ENCODE measurements at places on chromosomes 2 and 18.

DNA sequence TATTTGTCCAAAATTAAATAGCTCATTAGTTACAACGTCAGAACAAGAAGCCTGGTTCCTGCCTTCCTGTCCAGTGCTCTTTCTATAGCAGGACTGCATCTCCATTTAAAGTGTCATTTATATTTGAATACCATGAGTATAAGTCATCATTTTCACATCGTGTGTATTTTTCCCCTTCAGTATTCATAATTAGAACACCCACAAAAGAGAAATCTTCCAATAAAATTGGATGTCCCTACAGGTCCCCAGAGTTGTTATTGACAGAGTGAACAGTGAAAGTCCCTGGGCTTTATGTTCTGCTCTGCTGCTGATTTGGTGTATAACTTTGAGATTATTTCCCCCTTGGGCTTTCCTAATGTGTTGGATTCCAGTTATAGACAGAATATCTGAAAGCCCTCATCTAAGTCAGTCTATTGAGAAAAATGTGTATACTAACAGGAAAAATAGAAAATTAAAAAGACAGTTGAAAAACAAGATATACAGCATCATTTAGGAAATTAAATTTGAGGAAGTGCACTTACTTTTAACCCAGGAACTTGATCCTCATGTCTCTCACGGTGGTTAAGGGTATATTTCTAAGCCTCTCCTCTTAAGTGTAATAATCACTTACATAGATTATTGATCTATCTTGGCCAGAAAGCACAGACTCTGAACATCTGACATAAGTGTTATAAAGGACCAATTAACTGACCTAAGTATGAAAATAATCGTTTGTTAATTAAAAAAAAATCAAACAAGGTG, 15.2 kb upstream of the REV1 start:
- no peak for DNase-seq

GRCh38 chr2:206381881-206382280, 61.5 kb upstream of the ADAM23 start:
- DNase-seq: no peak

DNA sequence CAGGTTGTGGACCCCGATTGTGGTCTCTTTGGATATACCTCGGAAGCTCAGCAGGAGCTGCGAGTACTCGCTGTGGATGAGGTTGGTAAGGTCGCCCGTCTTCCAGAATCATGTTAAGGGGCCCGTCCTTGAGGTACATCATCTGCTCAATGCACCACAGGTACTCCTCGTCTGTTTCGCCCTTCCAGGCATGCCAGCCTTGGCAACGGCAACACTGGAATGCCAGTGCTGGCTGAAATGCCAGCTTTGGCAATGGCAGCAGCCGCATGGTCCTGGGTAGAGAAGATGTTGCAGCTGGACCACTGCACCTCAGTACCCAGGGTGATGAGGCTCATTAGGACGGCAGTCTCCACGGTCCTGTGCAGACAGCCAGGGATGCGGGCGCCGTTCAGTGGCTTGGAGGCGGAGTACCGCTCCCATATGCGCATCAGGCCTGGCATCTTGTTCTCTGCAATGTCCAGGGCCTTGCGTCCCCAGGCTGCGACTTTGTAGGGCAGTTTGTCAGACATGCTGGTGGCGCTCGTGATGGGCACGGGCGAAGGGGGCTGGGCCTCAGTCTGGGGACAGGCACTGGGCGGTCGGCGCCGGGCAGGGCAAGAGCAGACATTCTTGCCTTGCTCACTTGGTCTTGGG, 122.2 kb upstream of the NXPH2 start:
- no peak for DNase-seq

DNA sequence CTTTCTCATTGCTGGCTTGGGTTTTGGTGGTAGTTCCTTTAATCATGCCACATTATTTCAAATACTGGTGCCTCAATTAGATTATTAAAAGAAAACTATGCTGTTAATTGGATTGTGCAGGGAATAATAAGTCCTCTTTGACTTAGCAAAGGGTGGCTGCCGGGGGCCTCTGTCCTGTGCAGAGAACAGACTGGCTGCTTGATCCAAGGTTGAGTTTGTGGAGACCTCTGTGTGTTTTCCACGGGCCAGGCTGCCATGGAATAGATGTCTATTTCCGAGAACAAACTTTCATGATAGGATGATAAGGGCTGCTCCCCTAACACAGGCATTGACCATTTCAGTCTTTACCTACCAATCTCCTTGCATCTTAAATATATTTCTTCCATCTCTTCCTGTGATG, 30.4 kb upstream of the OTOS start:
- no peak for DNase-seq

GRCh38 chr2:121309801-121310200, 24.8 kb upstream of the TFCP2L1 start:
- DNase-seq: no peak

DNA sequence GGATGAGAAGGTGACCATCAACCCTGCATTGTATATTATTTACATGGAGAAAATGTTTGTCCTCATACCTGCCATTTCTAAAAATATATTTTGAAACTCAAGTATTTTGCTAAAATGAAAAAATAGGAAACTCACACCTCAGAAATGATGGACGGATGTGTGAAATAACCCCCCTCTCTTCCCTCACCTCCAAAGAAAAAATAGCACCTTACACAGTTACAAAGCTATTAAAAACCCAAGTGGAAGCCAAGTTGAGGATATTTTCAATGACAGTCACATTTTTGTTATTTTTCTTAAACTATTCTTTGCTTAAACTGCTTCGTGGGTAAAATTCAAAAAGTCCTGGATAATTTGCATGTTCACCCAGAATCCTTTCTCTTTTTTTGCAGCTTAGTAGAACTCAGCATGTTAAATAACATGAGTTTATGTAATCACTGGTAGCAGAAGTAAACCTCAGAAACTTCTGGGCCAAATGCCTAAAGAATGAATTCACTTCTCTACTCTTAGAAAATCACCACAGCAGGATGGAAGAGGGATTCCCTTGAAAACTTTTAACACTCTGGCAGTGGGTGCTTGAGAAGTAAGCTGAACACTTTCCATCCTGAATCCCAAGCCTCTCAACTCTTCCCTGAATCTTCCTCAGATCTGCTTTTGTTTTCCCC, 768 bp downstream of the DSC1 start:
- DNase-seq: no peak

- DNase-seq: peak; percentile 95
These were observed 179.3 kb downstream of the GLI2 start for GRCh38 chr2:120914839-120915521.

DNA sequence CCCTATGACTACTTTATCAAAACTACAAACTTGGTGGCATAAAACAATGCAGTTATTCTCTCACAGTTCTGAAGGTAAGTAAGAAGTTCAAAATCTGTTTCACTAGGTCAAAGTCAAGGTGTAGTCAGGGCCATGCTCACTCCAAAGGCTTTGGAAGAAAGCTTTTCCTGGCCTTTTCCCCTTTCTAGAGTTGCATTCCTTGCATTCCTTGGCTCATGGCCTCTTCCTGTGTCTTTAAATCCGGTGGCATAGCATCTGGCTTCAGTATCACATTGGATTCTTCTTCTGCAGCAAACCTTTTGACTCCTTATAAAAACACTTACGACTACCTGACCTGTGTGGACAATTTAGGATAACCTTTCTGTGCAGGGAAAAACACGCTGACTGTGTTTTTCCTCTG, 543.5 kb upstream of the HNMT start:
- DNase-seq: no peak

DNA sequence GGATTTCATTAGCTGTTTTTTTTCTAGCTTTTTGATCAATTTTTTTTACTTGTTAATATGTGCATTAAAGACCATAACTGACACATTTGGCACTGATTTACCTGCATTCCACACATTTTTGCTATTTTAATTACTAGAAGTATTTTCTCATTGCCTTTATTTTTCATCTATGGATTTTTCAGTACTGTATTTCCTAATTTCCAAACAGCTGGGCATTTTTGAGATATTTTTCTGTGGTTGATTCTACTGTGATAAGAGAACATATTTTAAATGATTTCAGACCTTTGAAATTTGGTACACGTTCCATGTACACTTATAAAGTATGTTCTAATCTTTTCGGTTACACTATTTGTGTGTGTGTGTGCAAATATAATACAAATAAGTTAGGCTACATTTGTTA, 135.3 kb downstream of the PARD3B start:
- no peak for DNase-seq

- DNase-seq: no peak
These were observed 5.8 kb upstream of the CABLES1 start for GRCh38 chr18:23129355-23130002.

DNA sequence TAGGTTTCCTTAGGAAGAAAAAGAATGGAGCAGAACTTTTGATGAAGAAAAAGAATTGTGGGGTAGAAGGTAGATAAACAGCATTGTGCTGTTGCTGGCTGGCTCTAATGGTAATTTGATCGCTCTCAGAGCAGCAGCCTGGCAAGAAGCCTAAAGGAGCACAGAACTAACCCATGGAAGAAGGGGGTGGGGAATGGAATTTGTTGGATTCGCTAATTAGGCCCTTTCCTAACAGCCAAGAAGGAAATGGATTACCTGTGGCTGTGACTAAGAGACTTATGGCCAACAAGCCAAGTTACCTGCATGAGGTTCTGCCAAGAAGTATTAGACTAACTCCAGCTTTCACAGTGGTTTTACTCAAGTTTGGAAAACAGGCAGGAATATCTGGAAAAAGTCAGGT, 210.6 kb downstream of the IKZF2 start:
- DNase-seq: no peak

GRCh38 chr18:68427951-68428401, 286.9 kb downstream of the TMX3 start:
- no peak for DNase-seq

- DNase-seq: no peak
These were observed 155.2 kb downstream of the PXDN start for GRCh38 chr2:1588978-1589621.

DNA sequence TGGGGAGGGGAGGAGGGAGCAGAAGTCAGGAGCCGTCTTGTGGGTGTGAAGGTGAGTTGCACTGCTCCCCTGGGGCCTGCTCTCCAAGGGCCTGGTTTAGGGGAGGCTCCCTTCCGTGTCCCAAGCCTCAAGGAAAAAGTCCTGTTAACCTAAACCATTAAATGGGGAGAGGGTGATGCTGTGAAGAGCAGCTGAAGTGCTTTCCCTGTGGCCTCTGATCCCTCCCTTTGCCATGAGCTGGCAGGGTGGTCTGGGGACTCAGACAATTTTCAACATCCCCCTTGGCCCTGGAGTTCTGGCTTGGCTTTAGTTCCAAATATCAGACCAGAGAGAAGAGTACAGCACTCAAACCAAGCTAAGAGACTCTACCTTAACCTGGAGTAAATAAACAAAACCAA, 692 bp upstream of the POMC start:
- no peak for DNase-seq

DNA sequence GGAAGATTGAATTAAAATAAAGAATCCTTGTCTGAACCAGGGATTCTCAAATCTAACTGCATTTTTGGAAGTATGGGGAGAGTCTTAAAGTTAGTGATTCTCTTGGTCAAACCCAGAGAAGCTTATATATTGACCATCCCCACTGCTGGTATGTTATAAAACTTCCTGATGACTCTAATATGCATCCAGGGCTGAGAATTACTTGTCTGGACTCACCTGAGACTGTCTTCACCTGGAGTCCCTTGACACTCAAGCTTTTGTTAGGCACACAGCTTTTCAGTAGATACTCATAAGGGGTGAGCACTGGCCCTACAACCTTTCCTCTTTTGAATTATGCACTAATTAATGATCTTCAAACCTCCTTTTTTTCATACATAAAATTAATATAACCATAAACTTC, 149.6 kb upstream of the GULP1 start:
- DNase-seq: no peak

DNA sequence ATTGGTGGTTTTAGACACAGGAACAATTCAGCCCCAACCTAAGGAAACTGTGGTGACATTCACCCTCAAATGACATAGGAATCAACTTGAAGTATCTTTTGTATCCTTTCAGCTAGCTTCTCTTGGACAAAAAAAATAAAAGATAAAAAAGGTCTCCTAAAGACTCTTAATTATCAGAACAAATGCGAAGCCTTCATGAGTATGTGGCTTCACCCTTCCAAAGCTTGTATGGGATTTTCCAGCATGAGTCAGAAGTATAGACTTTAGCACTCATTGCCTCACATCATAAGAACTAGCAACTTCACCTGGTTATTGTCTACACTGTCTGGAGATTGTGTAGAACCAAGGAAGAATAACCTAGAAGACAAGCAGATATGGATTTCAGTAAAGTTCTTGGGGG, 135.4 kb downstream of the LAMA3 start:
- no peak for DNase-seq

- no peak for DNase-seq
These were observed 13.3 kb upstream of the CNGA3 start for GRCh38 chr2:98332989-98333388.

DNA sequence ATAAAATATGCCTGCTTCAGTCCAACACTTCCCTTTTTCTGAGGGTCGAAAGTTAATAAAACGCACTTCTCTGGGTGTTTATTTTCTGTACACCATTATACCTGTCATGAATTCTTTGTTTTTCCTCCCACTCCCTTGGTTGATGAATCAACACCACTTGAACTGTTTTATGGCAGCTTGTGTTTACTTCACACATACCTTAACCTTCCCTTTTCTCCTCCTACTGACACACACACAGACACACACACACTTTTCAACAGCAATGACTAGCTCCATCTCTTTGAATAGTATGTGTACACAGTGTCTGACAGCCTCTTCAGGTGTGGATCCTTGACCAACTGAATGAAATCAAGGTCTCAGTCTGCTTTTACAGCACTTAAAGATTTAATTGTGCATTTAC, 91.3 kb downstream of the SATB2 start:
- DNase-seq: no peak

DNA sequence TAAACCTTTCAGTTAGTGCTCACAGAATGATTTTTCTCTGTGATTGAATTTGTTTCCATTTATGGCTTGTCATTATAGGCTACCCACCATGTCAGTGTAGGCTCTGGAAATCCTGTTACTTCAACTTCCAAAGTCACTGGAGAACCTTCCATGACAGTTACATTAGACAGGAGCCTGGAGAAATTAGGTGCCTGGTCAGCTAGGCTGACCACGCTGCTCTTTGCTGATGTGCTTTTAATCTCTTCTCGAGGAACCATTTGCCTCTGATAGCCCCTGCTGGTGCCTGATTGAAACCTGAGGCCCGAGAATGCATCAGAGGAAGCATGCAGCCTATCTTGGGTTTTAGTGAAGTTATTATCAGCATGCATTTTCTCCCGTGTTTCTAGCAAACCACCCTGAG, 29.6 kb upstream of the TTN start:
- DNase-seq: no peak

DNA sequence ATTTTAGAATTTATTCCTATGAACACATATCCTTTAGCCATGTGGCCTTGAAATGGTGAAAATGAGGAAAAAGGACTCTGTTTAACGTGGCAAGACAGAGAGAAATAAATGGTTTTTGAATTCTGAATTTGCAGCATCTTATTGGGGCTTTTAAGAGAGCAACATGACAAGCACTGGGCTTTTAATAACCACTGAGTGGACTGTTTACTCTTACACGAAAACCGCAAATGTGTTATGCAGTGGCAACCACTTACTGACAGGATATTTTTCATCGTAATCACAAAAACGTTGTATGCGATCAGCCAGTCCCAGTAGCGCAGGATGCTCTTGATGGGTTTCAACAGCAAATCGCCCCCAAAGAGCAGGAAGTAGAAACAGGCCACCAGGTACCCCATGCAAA, 226.6 kb downstream of the NAPG start:
- DNase-seq: no peak

GRCh38 chr2:233100192-233100998, 40.3 kb downstream of the INPP5D start:
- no peak for DNase-seq

Data from hepatic stellate cell (primary cell).